ENCODE measurements at places on chromosomes 7 and 10. TPM values are rescaled to one million over a fixed set of nuclear protein-coding genes. Genes with fewer than 3 reads are reported as not detected.

GRCh38 chr7:95798401-95798930 lies 26.1 kb downstream of the DYNC1I1 start:
- H3K27ac ChIP-seq = no peak overlapping the region
- no peaks in the 10 kb centered on the region for H3K36me3 ChIP-seq
- no peaks in the 10 kb centered on the region for H3K4me1 ChIP-seq

PDK4 gene
- total RNA-seq = not detected

DNA sequence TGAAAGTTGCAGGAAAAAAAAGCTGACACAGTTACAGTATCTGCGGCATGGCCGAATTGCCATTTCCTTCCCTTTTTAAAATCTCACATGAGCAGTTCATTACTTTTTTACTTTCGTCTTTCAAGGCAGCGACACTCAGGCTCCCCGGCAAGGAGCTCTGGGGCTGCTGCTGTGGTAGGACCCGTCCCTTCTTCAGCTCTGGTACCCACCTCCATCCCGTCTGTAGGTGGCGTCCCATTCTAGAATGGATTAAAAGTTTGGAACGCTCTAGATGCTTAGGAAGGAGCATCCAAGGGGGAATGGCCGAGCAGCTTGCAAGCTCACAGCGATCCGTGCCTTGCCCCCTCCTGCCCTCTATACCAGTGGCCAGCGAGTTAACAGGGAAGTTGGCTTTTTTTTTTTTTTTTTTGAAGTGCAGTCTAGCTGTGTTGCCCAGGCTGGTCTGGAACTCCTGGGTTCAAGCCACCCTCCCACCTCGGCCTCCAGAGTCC lies 22.8 kb upstream of the TTYH3 start:
- no peak overlapping the region for H3K4me3 ChIP-seq
- H3K27ac ChIP-seq = no peak overlapping the region
- DNase-seq = no peak
- no peaks in the 10 kb centered on the region for H3K36me3 ChIP-seq
- H3K4me1 ChIP-seq = peaks cover 8% of the 10 kb centered on the region
- no peaks in the 10 kb centered on the region for H3K27me3 ChIP-seq

ST8SIA6 gene
- not detected for total RNA-seq

DNA sequence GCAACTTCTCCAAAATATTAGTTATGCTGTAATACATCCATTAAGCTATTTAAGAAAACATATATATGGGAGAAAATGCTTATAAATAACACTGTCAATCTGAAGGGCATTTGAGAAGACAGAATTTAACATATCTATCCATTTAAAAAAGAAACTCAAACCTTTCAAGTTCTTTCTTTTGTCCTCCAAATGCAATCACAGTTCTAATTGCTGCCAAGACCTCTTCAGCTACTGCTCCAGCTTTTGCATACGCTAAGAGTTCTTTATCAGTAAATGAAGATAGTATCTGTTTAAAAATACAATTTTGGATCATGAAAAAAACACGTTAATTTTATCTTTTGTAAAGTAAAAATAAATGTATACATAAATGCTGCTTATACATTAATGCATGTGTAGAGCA lies 39.6 kb downstream of the ABCB1 start:
- DNase-seq = no peak
- H3K27ac ChIP-seq = no peak overlapping the region
- peaks cover 8% of the 10 kb centered on the region for H3K36me3 ChIP-seq
- H3K4me1 ChIP-seq = peaks cover 6% of the 10 kb centered on the region

GRCh38 chr7:36390199-36391090 lies 783 bp downstream of the ANLN start:
- H3K4me3 ChIP-seq = peak overlapping the region; percentile 98
- peaks cover 46% of the 10 kb centered on the region for H3K36me3 ChIP-seq
- peak overlapping the region; percentile 95 for H3K27ac ChIP-seq
- DNase-seq = peak; percentile 88

DNA sequence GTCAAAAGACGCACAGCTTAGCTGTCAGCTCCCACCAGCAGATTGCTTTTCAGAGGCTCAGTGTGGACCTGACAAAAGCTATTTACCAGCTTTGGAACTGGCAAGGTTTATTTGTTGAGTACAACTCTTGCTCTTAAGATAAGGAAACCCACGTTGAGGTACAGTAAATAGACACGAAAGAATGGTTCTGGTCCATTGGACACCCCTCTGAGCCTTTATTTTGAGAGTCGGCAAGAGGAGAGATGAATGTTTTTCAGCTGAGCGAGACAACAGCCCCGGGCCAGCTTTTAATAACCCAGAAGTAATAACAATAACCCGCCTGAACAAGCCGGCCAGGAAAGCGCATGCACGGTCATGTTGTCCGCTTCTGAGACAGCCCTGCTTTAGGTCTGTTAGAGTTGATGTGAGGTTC lies 49.0 kb downstream of the WNT2 start:
- no peaks in the 10 kb centered on the region for H3K4me1 ChIP-seq
- no peak overlapping the region for H3K4me3 ChIP-seq
- no peaks in the 10 kb centered on the region for H3K36me3 ChIP-seq
- H3K27ac ChIP-seq = no peak overlapping the region

GRCh38 chr7:2480070-2480408 lies 3.8 kb upstream of the GRIFIN start:
- no peak for DNase-seq
- H3K4me1 ChIP-seq = peaks cover 13% of the 10 kb centered on the region
- no peak overlapping the region for H3K27ac ChIP-seq
- H3K36me3 ChIP-seq = no peaks in the 10 kb centered on the region
- H3K27me3 ChIP-seq = peaks cover 15% of the 10 kb centered on the region

DNA sequence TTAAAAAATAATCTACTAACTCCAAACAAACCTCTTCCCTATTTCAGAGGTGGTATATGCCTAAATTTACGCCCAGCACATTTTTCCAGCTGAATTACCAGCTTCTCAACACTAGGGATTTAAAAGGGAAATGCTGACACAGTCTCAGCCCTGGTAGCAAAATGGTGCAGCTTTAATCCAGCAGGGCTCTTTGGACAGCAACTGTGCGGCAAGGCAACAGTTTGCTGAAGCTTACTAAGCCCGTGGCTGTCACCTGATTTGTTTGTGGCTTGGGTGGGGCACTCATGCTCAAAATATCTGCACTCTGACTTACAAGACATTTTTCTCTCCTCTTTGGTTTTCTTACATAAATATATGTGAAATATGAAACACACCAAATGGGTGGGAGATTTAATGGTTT lies 206.7 kb downstream of the POU6F2 start:
- no peak overlapping the region for H3K27ac ChIP-seq
- no peak overlapping the region for H3K4me3 ChIP-seq
- H3K27me3 ChIP-seq = no peaks in the 10 kb centered on the region
- H3K36me3 ChIP-seq = no peaks in the 10 kb centered on the region
- no peak for DNase-seq
- no peaks in the 10 kb centered on the region for H3K4me1 ChIP-seq

PRSS2 gene
- not detected for total RNA-seq

ANXA11 gene
- 288 TPM for total RNA-seq

DNA sequence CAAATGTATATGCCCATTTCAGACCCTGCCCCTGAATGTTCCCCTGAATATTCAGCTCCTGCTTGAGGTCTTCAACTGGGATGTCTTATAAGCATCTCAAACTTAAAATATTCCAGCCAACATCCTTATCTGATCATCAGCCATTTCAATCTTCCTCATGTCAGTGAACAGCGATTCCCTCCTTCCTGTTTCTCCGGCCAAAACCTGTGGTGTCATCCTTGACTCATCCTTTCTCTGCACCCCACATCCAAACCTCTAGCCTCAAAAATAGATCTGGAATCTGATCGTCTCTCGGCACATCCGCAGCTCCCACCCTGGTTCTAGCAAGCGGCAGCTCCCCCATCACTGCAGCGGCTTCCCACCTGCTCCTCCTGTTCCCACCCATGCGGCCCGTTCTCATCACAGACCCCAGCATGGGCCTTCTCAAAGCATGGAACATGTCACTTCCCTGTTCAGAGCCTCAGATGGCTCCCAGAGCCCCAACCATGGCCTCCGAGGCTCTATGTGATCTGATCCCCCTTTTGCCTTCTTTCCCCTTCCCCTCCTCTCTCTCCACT lies 165.7 kb downstream of the HECW1 start:
- no peak overlapping the region for H3K4me3 ChIP-seq
- H3K27me3 ChIP-seq = peaks cover 18% of the 10 kb centered on the region
- no peaks in the 10 kb centered on the region for H3K4me1 ChIP-seq
- H3K27ac ChIP-seq = no peak overlapping the region

SMKR1 gene
- total RNA-seq = 2.3 TPM

MBL2 gene
- total RNA-seq = not detected

RNF148 gene
- not detected for total RNA-seq

- H3K4me3 ChIP-seq = no peak overlapping the region
- no peaks in the 10 kb centered on the region for H3K4me1 ChIP-seq
- H3K36me3 ChIP-seq = no peaks in the 10 kb centered on the region
- peaks cover 21% of the 10 kb centered on the region for H3K27me3 ChIP-seq
These were observed 37.9 kb upstream of the ADD3 start for GRCh38 chr10:109969760-109970346.

ZC3HAV1 gene
- 125 TPM for total RNA-seq

ZNF239 gene
- total RNA-seq = not detected

DNA sequence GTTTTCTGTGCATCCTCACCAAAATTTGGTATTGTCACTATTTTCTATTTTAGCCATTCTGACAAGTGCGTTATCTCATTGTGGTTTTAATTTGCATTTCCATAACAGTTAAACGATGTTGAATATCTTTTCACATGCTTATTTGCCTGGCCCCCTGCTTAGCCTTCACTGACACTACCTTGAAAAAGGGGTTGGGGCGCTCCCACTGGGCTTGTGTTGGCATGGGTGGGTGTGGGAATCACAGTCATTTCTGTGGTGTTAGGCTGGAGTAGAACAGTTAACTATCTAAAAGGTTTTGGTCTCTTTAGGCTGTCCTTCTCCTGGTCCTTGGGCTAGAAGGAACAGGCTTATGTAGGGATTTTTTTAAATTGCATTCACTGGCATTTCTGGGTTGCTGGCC lies 72.2 kb upstream of the TMEM140 start:
- no peak for DNase-seq
- no peak overlapping the region for H3K27ac ChIP-seq
- H3K4me3 ChIP-seq = no peak overlapping the region
- no peaks in the 10 kb centered on the region for H3K36me3 ChIP-seq
- H3K4me1 ChIP-seq = no peaks in the 10 kb centered on the region

CCT6A gene
- 181 TPM for total RNA-seq

DNA sequence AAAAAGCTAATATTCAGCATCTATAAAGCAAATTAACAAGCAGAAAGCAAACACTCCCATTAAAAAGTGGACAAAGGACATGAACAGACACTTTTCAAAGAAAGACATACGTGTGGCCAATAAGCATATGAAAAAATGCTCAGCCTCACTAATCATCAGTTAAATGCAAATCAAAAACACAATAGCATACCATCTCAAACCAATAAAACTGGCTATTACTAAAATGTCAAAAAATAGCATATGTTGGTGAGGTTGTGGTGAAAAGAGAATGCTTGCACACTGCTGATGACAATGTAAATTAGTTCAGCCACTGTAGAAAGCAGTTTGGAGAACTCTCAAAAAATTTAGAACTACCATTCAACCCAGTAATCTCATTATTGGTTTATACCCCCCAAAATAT lies 284.6 kb upstream of the KCND2 start:
- DNase-seq = no peak
- no peaks in the 10 kb centered on the region for H3K27me3 ChIP-seq
- H3K27ac ChIP-seq = no peak overlapping the region
- no peaks in the 10 kb centered on the region for H3K36me3 ChIP-seq
- no peaks in the 10 kb centered on the region for H3K4me1 ChIP-seq

GRCh38 chr7:122842971-122843370 lies 43.3 kb downstream of the CADPS2 start:
- no peak overlapping the region for H3K4me3 ChIP-seq
- H3K4me1 ChIP-seq = no peaks in the 10 kb centered on the region
- H3K27me3 ChIP-seq = no peaks in the 10 kb centered on the region
- no peak overlapping the region for H3K27ac ChIP-seq

DNA sequence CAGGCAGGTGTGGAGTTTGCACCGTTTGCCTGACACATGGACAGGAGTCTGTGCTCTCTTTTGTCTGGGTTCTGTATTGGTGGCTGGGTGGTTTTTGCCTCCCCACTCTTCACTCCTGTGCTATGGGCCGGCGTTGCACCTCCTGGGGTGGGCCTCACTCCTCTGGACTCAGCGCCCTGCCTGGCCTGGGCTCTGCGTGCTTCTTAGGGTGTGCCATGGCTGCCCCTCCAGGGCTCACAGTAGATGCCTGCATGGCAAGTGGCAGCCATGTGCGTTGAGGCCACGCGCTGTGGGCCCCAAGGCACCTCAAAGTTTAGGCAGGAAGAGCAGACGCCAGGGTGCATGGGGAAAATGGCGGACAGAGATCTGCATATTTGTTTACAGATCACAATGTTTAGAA lies 319.8 kb downstream of the ADARB2 start:
- H3K27me3 ChIP-seq = peaks cover 18% of the 10 kb centered on the region
- H3K27ac ChIP-seq = no peak overlapping the region
- H3K36me3 ChIP-seq = no peaks in the 10 kb centered on the region
- peaks cover 6% of the 10 kb centered on the region for H3K4me1 ChIP-seq

DNA sequence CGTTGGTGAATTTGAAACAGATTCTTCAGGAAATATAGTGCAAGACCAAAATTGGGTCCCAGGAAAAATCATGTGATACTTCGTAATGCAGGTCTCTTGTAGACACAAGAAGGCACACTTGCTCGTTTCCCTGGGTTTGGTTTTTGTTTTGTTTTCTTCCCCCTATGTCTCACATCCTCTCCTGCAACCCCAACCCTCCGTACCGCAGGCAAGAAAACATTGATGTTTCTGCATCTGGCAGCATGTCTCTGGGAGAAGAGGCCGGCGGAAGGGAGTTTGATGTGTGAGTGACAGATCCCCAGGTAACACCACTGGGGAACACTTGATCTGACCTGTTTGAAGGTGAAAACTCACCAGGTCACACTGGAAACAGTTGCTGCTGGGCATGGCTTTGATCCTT lies 718.5 kb downstream of the AUTS2 start:
- DNase-seq = peak; percentile 61
- H3K27ac ChIP-seq = peak overlapping the region; percentile 58
- peaks cover 37% of the 10 kb centered on the region for H3K4me1 ChIP-seq
- H3K4me3 ChIP-seq = peak overlapping the region; percentile 17

LAMB4 gene
- not detected for total RNA-seq

DNA sequence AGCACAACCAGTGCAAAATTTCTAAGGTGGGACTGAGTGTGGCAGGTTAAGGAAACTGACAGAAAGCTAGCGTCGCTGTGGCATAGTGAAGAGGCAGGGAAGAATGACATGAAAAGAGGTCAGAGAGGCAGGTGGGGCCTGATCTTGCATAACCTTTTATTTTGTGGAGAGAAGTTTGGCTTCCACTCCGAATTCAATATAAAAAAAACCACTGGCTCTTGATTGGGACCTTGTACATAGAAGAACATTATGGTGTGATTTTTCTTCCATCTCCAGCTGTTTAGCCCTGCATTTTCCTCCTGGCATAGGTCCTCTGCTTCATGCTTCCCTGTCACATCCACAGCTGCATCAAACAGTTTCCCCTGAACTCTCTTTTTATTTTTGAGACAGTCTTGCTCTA lies 170.5 kb upstream of the MEOX2 start:
- no peaks in the 10 kb centered on the region for H3K36me3 ChIP-seq
- H3K27ac ChIP-seq = no peak overlapping the region
- no peaks in the 10 kb centered on the region for H3K27me3 ChIP-seq
- H3K4me3 ChIP-seq = no peak overlapping the region
- DNase-seq = no peak

BAZ1B gene
- total RNA-seq = 129 TPM

All from activated CD8-positive, alpha-beta memory T cell treated with anti-CD3 and anti-CD28 coated beads, Interleukin-2, amount 10 ng/mL, durations not matched to agents 7 days and 5 days (primary cell).